ENCODE measurements at places on chromosomes 12 and 14.

DNA sequence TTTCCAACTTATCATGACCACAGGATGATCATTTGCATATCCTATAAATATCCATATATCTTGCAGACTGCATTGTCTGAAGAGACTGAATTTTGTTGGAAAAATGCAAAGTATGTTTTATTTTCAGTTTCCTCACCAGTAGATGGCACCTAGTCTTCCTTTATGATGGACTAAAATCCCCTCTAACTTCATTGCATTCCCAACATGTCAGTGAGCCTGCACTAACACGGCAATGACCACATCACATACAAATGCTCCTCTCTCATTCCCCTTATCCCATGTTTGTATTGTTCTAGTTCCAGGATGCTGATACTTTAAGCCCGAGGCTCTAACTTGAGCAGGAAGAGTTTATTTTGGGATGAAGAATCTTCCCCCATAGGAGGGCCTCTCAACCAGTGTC, 24.7 kb upstream of the MYBPC1 start:
- DNase-seq = peak; percentile 28

- no peak for DNase-seq
Measured at GRCh38 chr12:106070147-106070546, 68.6 kb downstream of the NUAK1 start.

- DNase-seq = no peak
Measured at GRCh38 chr14:75445963-75446362, 18.1 kb downstream of the JDP2 start.

GRCh38 chr14:100651999-100652508, 64.8 kb upstream of the BEGAIN start:
- DNase-seq = no peak

GRCh38 chr12:67633708-67634107, 14.8 kb upstream of the DYRK2 start:
- DNase-seq = no peak

GRCh38 chr14:88351966-88352691, 29.1 kb upstream of the KCNK10 start:
- DNase-seq = peak; percentile 45

DNA sequence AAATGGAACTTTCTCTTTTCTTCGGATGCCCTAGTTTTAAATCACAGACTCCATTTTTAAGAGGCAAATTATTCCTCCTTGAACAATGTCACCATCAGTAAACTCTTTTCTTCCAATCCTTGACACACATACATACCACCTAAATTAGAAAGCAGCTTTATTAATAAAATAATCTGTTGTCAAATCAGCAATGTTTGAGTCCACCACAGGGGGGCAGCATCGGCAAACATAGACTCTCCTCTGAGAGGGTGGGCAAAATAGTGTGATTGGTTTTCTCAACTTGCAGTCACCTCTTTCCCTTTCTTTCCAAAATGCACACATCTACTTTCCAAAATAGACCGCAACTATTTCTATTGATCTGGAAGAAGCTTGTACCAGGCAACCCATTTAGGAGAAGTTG, 438.4 kb upstream of the OR4E1 start:
- DNase-seq = no peak

DNA sequence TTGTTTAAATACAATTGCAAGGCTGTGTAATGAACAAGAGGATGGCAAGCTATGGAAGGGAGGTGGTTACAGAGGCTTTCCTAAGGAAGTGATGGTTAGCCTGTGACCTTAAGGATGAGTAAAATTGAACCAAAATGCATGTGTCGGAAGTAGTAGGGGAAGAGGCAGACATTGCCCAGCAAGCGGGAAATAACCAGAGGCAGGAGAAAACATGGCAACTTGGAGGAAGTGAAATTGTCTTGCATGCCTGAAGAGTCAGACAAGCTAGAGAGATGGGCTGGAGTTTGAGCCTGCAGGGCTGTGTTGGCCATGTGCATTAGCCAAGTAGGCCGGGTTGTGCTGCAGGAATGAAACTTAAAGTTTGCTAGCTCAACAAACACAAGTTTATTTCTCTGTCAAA, 96.2 kb downstream of the BTG1 start:
- no peak for DNase-seq

GRCh38 chr12:111339321-111339938, 29.5 kb downstream of the PHETA1 start:
- no peak for DNase-seq

GRCh38 chr12:1862973-1863372, 42.6 kb downstream of the LRTM2 start:
- no peak for DNase-seq

GRCh38 chr12:84276215-84276614, 636.4 kb downstream of the SLC6A15 start:
- DNase-seq = peak; percentile 4

DNA sequence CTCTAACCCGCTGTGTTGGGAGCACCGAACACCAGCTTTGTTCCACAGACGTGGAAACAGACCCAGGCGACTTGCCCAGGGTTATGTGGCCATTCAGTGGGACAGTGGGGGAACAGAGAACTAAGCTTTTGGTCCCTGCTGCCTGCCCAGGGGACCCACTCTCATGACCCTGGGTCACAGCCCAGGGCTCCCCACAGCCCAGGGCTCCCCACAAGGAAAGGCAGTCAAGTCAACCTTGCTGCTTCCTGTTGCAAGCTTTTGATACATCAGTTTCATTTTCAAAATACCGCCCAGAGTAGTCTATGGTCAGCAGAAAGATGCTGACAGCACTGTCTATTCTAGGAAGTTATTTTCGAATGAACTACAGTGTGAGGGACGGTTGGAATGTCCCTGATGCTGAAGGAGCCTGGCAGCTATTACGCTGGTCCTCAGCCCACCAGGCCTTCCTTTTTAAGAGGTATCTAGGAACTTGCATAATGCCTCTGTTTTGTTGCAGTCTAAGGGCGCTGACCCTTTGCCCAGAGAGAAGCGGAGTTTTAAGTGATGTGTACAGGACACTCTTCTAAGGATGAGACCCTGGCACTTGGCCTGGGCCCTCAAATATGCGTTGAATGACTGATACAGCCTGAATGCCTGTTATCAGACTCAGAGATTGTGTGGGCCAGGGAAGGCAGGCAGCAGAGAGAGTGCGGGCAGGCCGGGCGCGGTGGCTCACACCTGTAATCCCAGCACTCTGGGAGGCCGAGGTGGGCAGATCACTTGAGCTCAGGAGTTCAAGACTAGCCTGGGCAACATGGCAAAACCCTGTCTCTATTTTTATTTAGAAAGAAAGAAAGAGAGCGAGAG, 12.6 kb upstream of the TTC7B start:
- no peak for DNase-seq

GRCh38 chr12:11553871-11554533, 95.5 kb upstream of the ETV6 start:
- DNase-seq = peak; percentile 8

DNA sequence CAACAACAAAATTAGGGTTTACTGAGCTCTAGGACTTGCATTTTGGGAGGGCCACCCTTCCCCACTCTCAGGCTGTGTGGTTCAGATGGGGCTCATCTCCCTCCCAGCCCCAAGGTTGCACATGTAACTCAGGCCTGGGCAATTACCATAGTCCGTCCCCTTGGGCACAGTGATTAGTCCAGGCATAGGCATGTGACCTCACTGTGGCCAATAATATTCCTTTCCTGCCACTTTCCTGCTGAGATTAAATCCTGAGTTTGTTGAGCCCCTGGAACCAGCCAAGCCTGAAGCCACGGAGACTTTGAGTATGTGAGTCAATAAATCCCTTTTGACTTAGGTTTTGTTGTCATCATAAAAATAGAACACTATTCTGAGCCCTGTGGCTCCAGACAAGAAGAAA, 113.0 kb downstream of the AACS start:
- no peak for DNase-seq
